ENCODE measurements at places on chromosomes 1 and 21.

DNA sequence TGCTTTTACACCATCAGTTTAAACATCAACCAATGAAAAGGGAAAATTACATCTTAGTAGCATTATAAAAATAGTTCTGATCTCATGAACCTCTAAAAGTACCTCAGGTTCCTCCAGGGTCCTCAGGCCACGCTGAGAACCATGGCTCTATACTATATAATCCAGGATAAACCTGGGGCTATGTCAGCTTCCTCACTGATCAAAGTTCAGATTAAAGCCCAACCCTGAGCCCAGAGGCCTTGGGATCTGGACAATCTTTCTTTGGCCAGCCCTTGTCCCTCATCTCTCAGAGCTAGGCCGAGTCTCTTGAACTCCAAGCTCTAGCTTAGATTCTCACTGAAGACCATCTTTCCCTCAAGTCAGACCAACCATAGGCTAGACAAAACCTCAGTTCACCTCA is 168.3 kb downstream of the PLPP3 start:
- no peak for ATAC-seq

GRCh38 chr1:5576673-5577065 is 415.6 kb downstream of the NPHP4 start:
- no peak for ATAC-seq

GRCh38 chr1:46204406-46204742 is 1.2 kb downstream of the LURAP1 start:
- no peak for ATAC-seq

GRCh38 chr21:35024513-35024912 is 24.6 kb downstream of the RUNX1 start:
- ATAC-seq: no peak

GRCh38 chr1:207987164-207987563 is 76.2 kb upstream of the CD34 start:
- peak; percentile 46 for ATAC-seq

GRCh38 chr1:15941044-15941840 is 34.7 kb downstream of the ZBTB17 start:
- no peak for ATAC-seq

GRCh38 chr1:85296980-85297379 is 20.5 kb upstream of the BCL10 start:
- peak; percentile 49 for ATAC-seq

GRCh38 chr1:154969860-154970452 is 591 bp downstream of the SHC1 start:
- ATAC-seq: no peak

- ATAC-seq: no peak
Observed at GRCh38 chr1:92882819-92883218, 51.0 kb downstream of the RPL5 start.

- no peak for ATAC-seq
Observed at GRCh38 chr1:106584107-106584506, 472.4 kb upstream of the PRMT6 start.

- ATAC-seq: no peak
Observed at GRCh38 chr1:205928317-205928716, 14.9 kb downstream of the SLC26A9 start.

DNA sequence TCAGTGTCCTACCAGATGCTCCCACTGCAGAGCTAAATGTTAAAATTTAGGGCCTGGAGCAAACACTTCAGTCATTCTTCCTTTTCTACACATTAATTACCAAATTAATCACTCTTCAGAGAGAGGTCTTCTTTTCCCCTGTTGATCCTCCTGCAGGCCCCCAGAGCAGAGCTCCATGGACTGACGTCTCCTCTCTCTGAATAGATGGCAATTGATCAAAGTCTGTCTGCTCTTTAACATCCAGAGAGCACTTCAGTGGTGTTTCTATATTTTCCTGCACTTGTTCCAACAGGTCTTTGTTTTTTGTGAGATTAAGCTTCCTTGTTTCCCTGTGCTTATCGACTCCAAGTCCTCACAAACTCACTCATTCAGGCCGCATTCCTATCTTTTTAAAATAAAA is 239.3 kb downstream of the SIPA1L2 start:
- no peak for ATAC-seq

Data from SK-N-SH treated with all-trans-retinoic acid at 6 μM for 48 hours (cell line).